Right renal cortex interstitium (tissue), 3 donors: ENCODE measurements at places on chromosomes 16 and 17.

DNA sequence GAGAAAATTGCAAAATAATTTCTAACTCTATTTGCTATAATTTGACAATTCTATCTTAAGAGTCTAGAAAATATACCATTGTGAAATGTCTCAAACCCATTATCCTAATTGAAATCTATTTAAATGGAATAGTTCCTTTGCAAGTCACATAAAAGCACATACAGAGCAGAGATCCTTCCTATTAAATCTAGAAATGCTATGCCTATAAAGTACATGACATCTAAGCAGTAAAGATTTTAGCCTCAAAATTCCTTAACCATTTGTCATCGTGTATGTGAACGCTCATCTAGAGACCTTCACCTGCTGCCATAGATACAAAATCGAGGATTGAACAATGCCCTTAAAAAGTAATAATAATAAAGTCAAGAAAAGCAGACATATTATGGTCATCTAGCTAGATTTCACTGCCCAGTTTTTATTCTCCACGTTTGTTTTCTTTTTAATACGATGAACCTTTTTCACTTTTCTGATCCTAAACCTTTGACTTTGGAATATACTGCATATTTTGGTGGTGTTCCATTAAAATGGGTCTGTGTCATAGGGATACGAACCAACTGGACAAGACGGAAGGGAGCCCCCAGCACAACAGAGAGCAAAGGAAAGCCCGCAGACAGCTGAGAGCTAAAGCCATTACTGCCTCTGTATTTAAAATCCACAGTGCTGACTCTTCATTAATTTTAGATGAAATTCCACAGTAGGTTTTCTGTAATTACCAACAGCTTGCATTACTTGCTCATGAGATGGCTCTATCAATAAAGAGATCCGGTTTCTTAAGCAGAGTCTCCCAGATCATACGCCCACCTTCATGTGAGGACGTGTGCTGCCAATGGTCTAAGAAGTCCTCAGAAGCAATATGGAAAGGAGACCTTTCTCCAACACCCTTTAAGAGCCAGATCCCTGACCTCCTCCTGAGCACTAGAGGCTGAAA, 17.6 kb downstream of the TEX2 start:
- DNase-seq, result no peak

DNA sequence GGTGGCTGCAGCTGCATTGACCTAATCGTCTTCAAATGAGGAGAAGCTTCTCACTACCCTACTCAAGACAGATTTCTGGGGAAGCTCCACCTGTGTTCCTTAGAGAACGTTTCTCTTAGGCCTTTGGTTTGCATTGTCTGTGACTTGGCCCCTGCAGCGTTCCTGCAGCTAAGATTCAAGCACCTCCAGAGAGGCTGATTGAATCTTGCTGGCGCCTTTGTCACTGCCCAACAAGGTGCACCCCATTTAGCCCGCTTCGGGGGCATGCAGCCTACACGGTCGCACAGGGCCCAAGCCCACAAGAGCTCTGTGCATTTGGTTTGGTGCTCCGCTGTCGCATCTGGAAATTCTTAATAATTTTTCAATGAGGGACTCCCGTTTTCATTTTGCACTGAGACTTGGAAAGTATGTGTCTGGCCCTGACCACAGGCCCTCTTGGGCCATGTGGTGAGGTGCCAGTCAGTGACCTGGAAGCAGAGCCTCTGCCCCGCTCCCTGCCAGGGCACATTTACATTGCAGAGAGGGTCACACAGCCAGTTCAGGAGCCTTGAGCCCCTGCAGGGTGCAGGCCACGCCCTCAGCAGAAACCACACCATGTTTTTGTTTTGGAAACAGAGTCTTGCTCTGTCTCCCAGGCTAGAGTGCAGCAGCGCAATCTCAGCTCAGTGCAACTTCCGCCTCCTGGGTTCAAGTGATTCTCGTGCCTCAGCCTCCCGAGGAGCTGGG, 51.1 kb upstream of the CACNG5 start:
- no peak for DNase-seq

DNA sequence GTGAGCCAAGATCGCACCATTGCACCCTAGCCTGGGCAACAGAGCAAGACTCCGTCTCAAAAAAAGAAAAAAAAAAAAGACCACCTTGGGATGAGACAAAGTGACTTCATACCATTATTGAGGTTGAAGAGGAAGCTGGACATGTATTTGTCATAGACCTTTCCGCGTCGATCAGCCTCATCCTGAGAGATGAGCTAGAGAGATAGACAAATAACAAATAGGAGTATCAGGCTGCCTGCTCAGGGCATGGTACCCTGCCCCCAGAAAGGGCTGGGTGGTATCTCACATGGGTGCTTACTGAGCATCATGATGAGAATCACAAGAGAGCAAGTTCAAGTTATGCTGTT, 22.1 kb downstream of the CNTNAP1 start:
- DNase-seq, result no peak

DNA sequence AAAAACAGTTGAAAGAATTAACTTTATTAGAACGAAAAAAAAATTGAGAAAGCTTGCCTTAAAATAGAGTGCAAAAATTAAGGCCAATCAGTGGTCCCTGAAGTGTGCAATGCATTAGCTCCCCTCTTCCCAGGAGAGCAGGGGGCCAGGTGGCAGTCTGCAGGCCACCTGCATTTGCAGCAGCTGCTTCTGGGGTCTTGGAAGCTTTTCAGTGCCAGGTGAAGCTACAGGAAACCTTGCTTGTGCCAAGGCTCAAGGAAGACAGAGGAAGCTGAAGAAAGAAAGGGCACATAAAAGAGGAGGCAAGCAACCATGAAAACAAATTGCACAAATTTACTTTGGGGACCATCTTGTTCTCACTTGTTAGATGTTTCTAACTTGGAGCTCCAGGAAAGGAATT, 50.5 kb upstream of the MTMR4 start:
- no peak for DNase-seq

DNA sequence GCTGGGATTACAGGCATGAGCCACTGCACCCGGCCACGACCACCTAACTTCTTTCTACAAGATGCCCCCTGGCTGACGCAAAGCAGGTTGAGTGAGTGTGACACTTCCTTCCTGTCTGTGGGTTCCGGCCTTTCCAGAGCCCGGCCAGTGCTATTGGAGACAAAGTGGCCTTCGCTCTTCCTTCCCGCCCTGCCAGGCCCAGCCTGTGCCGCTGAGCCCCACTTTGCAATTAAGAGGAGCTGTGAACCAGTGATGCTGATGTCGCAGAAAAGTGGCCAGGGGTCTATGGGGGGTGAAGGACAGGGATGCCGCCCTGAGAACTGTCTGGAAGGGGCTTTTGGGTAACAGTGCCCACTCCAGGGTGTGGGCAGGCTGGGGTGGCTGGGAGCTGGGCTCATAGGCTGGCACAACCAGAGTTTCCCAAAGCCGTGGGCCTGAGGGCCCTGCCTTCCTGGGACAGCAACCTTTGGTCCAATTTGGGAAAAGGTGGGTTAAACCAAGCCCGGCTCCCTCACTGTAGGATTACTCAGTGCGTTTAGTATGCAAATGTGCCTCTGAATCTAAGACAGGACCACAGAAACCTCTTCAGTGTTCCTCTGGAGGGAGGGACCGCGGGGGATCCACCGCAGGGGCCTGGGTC, 174.9 kb downstream of the SEC14L1 start:
- DNase-seq, result no peak

GRCh38 chr17:1783834-1784611, 22.2 kb downstream of the SERPINF1 start:
- no peak for DNase-seq

DNA sequence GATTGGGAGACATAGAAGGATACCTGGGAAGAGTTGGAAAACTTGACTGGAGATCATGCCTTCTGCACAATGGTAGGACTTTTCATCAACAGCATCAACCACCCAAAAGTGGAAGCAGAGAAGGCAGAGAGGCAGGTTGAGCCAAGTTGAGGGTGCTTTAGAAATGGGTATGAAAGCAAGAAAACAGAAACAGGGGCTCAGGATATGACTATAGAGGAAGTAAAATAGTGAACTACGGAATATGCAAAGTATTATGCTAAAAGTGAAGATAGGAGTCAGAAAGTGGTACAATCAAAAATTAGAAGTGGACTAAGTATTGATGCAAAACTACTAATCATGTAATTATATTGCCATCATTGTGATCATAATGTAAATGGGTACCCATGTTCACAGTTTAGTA, 16.1 kb upstream of the ARHGAP44 start:
- DNase-seq, result no peak

DNA sequence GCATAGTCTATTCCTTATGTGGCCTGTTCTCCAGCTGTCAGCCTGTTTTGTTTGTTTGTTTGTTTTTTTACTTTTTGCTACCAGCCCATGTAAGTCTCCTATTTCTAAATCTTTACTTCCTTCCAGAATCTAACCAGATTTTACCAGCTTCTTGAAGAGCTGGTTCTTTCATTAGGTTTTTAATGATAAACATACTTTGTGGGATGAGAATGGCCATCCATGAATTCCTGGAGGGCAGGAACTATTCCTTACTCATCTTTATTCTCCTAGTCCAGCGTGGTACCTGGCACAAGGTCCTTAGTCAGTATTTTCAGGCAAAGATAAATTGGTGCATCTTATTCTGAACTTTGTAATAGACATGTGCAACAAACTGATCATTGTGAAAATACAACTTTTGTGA, 17.3 kb downstream of the RSPRY1 start:
- no peak for DNase-seq

DNA sequence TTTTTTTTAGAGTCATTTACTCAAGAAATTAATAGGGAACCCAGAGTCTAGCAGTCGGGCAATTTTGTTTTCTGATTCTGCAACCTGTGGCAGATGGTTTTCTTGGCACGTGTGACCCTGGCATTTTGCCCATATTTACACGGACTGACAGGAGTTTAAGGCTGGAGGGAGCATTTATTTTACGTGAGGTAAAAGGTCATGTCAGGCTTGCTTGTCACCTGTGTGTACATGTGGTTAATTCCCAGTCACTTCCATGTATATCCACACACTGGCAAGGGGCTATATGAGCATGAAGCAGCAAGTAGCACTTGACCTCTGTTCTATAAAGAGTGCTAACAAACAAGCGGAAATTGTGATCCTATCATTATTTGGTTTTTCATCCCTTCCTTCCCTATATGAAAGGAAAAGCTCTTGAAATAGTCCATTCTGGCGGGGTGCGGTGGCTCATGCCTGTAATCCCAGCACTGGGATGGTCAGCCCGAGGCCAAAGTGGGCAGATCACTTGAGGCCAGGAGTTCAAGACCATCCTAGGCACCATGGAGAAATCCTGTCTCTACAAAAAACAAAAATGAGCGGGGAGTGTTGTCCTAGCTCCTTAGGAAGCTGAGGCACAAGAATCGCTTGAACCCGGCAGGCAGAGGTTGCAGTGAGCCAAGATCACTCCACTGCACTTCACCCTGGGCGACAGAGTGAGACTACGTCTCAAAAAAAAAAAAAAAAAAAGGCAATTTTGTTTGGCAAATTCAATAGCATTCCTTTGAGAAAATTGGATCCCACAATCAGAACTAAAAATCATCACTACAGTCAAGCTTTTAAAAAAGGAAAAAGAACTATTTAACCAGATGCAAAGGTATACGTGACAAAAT, 2.1 kb downstream of the SPAG9 start:
- no peak for DNase-seq

- DNase-seq, result no peak
Measured at GRCh38 chr17:44898768-44899073, 524 bp downstream of the EFTUD2 start.
